GOT3 (cell line): ENCODE measurements at places on chromosomes 3 and 15.

GRCh38 chr15:42929306-42929848 lies 8.8 kb upstream of the TTBK2 start:
- no peak for DNase-seq

GRCh38 chr3:101940521-101941317 lies 91.4 kb downstream of the NFKBIZ start:
- DNase-seq: peak; percentile 7

DNA sequence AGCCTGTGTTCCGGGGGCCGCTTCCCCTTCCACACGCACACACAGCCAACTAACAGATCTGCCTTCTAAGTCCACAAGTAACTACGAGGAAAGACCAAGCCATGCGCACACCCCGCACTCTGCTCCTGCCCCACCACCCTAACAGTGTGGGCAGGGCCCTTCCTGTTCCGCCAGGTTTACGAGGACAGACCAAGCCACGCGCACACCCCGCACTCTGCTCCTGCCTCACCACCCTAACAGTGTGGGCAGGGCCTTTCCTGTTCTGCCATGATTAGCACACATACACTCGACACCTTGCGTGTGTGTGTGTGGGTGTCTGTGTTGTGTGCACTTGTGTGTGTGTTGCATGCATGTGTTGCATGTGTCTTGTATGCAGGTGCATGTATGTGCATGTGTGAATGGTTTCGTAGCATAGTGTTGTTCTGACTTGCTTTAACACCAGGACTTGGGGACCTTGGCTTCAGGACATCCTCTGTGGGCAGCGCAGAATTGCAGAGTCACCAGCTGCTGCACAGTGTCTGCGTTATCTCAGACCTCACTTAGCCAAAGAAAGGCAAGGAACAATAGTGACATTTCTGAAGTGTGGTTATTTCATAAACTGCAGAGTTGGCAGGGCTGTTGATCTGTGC lies 114.4 kb downstream of the CHSY1 start:
- no peak for DNase-seq

DNA sequence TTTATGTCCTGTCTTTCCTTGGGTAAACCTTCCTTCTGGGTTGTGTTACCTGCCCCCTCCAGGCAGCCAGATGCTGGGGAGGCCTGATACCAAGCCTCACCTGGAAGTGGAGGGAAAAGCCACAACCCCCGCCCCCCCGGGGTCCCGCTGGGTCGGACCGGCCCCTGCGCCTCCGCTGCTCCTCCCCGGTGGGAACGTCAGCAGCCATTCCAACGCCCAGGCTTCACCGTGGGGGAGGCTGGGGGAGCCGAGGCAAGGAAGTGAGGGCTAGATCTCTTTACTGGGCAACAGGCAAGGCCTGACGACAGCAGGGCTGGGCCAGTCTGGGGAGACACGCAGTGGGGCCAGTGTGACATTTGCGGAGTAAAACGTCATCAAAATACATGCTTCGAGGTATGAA lies 53.0 kb upstream of the SNRPA1 start:
- no peak for DNase-seq

- no peak for DNase-seq
These were observed 183.7 kb downstream of the DPH6 start for GRCh38 chr15:35362195-35362829.

GRCh38 chr15:97691078-97691477 lies 269.4 kb upstream of the ARRDC4 start:
- no peak for DNase-seq

DNA sequence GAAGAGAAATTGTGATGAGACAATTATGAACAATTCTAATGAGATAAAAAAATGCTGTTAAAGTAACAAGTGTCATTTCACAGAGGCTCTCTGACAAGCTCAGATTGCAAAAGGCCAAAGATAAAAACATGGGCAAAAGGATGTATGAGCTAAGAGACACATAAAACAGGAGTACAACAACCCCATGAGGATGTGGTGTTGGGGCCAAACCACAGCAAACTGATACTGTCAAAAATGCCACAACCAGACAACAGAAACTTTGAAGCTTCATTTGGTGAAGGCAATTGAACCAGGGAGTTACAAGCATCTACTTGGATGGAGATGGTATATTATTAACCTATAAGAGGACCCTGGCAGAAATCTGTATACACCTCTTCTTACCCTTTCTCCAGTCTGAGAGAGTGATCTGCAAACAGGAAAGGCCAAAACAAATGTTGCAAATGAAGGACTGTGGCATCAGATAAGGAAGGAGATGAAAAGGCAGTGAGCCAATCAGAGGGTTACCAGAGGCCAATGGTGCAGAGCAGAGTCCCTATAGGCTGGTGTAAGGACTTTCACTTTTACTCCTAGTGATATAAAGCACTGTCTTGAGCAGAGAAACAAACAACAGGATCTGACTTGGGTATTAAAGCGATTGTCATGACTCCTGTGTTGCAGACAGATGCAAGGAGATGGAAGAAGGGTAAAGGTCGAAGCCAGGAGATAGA lies 659.0 kb downstream of the NTRK3 start:
- DNase-seq: no peak

- no peak for DNase-seq
These were observed 224.4 kb downstream of the CHST2 start for GRCh38 chr3:143343944-143344343.

DNA sequence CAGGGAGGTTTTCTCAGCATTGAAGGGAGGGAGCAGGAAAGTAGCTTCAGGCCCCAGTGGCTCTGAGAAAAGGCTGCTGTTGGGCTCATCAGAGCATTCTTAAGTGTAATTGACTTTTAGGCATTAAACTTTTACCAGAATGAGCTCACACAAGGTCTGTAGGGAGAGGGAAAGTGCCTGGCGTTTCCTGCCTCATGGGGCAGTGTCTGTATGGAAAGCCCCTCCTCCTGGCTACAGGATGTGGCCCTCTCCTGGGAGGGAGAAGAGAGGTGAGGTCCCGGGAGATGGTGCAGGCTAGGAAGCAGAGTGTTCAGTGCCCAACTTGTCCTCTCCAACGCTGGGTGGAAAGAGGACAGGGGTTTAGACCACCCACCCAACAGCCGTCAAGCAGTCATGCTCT lies 21.3 kb upstream of the SCN10A start:
- no peak for DNase-seq

DNA sequence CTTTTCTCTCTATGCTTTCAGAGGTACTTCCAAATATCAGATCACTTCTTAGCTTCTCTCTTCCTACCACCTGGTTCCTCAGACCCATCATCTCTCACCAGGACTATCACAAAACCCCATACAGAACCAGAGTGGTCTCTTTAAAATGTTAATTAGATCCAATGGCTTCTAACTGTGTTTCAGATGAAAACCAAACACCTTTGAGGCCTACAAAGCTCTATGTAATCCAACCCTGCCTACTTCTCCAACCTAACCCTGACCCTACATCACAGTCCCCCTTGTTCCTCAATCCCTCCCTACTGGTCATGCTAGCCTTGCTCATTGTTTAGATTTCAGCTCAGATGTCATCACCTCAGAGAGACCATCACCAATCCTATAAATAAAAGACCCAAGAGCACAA lies 34.8 kb downstream of the SUMF1 start:
- DNase-seq: no peak

DNA sequence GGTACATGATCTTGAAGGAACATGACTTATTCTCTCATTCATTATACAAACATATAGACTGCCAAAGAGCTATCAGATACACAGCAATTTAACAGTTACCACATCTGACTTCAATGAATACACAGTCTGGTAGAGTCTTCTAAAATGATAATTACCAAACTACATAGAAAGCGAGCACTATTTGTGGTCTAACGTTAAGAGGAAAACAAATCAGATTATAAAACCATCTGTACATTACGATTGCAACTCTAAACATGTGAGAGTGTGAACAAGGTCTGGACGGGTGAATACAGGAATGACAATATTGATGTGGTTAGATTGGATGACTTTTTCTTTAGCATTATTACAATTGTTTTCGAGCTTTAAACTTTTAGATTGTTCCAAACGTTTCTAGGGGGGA lies 16.3 kb downstream of the CX3CR1 start:
- no peak for DNase-seq

GRCh38 chr15:38809621-38810020 lies 245.0 kb upstream of the RASGRP1 start:
- no peak for DNase-seq
